AG04449 (cell line): ENCODE measurements at places on chromosomes 4 and X.

DNA sequence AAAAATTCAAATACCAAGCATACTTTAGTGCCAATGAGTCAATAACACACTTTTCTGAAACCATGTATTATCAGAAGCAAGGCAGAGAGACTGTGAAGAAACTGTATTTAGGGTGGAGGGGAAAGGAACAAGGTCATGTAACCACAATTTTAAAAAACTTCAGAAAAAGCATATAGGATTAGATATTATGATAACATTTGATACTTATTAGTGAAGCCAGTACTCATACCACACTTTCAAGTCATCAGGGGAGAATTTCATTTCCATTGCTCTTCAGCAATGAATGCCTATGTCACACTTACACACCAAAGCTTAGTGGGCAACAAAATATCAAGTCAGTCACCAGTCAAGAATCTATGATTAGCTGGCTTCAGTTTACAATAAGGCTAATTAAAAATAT lies 602.2 kb downstream of the IL15 start:
- DNase-seq, result peak; percentile 52

DNA sequence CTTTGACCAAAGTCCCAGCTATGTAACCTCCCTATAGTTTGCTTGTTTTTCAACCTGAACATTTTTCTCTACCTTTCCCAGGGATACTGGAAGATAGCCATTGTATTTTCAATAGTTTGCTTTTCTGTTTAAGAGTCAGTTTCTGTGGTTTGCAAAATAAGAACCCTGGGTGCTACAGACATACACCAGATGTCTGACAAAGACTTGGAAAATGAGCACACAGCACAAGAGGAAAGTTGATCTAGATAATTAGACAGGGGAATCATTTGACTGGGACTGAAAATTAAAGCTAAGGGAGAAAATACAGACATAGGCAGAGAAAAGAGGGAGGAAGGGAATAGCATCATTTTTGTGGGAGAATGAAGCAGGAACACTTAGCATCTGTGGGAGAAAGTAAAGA lies 218.3 kb upstream of the CNKSR2 start:
- DNase-seq, result no peak

DNA sequence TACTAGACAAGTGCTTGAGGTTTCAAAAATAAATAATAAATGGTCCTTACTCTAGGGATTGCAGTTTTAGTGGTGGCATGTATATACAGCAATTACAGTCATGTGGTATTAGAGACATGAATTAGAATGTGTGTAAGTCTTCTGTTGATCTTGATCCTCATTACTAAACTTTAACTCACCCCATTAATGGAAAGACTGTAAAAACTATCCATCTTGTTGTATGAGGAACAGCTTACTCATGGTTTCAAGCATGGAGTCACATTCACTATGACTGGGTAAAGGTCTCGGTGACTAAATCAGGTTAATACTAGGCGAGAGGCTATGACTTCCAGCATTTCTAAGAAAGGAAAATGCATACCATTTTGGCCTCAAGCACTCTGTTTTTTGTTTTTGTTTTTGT lies 107.0 kb upstream of the HPGD start:
- DNase-seq, result no peak

DNA sequence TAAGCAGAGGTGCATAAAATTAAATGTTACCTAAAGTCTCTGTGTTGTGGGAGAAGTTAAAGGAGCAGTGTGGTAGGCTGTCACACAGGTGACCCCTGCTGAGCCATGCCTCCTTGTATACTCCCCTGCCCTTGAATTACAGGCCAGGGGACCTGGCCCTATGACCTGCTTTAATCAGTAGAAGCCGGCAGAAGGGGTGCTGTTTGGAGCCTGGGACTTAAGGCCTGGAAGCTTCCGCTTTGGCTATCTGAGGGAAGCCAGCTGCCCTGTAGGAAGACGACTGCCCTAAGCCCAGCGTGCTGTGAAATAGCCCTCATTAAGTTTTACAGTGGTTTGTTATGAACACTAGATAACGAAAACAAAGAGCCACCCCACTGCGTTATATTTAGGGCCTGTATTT lies 34.1 kb downstream of the SPINK2 start:
- no peak for DNase-seq

- no peak for DNase-seq
Measured at GRCh38 chr4:174521800-174522182, 497 bp downstream of the HPGD start.

DNA sequence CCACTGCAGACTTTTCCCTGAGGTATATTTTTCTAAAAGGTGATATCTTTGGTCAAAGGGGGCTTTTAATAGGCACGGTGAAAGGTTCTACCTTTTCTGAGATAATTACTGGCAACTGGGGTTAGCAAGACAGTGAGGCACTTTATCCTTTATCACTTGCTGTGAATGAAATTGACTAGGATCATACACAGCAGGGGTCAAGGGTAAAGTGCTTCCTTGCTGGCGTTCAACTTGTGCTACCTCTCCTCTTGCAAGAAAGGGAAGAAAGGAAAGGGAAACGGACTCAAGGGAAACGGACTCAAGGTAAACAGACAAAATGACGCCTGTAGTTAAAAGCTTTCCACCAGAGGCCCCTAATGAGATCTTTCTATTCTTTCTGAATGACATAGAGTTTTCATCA lies 78.6 kb upstream of the RAPGEF2 start:
- DNase-seq, result no peak

DNA sequence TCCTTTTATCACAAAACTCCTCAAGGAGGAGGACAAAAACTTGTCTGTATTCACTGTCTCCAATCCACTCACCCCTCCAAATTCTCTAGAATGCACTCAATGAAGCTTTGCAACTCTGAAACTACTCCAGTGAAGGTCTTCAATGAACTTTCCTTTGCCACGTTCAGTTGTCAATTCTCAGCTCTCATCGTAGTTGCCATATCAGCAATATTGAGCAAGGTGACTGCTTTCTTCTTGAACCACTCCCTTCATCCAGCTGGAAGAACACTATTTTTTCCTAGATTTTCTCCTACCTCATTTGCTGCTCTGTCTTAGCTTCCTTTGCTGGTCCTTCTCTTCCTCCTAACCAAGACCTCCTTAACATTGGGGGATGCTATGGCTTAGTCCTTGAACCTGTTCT lies 191.8 kb downstream of the KDR start:
- DNase-seq, result no peak

DNA sequence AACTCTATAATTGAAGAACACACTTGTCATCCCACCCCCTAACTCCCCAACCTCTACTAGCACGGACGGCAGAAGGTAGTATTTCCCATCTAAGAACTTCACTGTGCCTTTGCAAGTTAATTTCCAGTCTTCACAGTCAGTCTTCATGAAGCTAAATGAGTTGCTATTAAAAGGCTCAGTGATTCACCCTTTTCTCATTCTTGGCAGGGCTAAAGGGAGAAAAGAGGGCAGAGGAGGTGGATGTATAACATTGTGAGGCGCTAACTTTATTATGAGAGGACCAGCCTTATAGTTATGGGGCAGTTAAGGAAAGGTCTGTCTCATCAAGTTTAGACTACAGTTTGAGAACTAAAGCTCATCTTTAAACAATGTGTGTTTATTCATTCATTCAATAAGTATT lies 161.0 kb upstream of the S100G start:
- no peak for DNase-seq

GRCh38 chr4:93791570-93792195 lies 36.9 kb upstream of the ATOH1 start:
- DNase-seq, result peak; percentile 5

DNA sequence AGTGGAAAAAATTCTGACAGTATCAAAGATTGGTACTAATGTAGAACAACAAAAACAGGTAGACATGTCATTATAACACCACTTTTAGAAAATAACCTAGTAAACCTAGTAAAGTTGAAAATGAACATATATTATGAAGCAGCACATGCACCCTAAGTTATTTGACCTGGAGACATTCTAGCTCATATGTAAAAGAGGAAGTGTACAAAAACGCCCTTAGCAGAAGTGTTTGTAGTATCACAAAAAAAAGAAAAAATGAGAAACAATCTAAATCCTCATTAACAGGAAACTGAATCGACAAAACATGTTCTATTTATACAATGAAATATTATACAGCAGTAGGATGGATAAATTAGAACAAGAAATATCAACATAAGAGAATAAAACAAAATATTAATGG lies 318.9 kb upstream of the PPP1R2C start:
- DNase-seq, result no peak

GRCh38 chr4:78864405-78865024 lies 74.7 kb downstream of the PAQR3 start:
- DNase-seq, result peak; percentile 38

GRCh38 chr4:25790024-25790423 lies 72.8 kb downstream of the SEL1L3 start:
- no peak for DNase-seq

- no peak for DNase-seq
Measured at GRCh38 chr4:73885574-73886267, 16.5 kb downstream of the CXCL1 start.

GRCh38 chr4:120025516-120025915 lies 41.1 kb downstream of the MAD2L1 start:
- DNase-seq, result no peak

GRCh38 chrX:83469551-83469950 lies 38.5 kb upstream of the POU3F4 start:
- no peak for DNase-seq

- no peak for DNase-seq
Measured at GRCh38 chr4:120331486-120332370, 265.1 kb upstream of the MAD2L1 start.

GRCh38 chr4:168516841-168517240 lies 20.0 kb downstream of the PALLD start:
- no peak for DNase-seq

DNA sequence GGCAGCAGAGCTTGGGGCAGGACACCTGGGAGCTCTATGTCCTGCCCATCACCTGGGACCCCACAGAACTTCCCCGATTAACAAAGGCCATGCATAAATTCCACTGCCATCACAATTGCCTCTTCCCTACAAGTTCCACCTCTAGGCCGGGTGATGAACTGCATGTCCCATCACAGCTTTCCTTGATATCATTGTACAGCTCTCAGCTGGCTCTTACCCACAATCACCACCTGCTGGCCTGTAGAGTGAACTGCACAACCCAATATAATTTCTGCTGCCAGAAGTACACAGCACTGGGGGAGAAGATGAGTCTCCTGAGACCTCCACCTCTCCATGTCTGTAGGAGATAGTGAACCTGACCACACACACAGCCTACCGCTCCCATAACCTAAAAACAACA lies 285.0 kb upstream of the AADAT start:
- DNase-seq, result no peak

GRCh38 chr4:25160714-25161592 lies 704 bp upstream of the SEPSECS start:
- DNase-seq, result no peak

- no peak for DNase-seq
Measured at GRCh38 chrX:22652596-22652995, 347.2 kb upstream of the DDX53 start.

- no peak for DNase-seq
Measured at GRCh38 chr4:20598626-20599025, 101.6 kb upstream of the PACRGL start.

DNA sequence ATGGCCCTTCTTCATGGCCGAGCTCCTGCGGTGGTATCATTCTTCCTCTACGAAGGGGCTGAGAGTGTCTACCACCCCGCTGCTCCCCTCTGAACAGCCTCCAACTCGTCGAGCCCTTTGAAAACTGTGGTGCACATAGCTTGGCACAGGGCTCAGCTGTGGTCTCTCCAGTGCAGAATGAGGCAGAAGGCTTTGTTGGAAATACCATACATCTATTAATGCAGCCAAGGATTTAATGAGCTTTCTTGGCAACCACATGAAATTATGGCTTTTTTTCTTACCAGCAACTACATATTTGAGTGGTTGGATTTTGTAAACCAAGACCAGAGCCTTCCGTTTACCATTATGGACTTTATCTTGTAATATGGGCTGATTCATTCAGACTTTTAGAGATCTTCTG lies 61.7 kb upstream of the CBR4 start:
- DNase-seq, result no peak

DNA sequence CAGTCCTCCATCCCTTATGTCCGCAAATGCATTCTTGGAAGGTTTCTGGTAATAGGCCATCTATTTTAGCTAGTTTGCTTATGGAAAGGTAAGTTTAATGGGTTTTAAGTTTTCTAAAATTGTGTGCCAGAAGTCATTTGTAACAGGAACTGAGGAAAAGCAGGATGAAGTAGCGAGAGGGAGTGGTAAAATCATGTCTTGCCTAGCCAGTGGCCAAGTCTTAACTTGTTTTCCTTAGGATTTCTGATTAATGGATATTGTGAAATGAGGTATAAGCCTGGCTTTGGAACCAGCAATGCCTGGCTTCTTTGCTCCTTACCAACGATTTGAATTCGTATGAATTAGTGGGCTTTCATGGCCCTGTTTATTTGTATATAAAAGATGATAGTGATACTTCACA lies 7.3 kb downstream of the SEC24B start:
- no peak for DNase-seq

DNA sequence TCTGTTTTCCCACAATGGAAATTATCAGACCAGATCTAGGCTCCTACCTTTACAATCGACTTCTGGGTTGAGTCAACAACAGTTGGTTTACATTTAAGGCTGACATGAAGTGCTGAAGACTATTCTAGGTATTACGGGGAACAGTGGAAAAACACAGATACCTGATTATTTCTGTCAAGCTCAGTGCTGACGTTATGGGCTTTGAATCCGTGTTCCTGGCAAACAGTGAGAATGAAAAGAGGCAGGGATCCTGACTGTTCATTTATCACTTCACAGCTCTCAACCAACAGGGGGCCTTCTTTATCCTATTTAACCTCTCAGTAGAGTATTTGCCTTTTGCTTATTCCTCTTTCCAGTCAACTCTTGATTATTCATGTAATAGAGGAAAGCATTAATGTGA lies 43.1 kb downstream of the TMEM164 start:
- no peak for DNase-seq

GRCh38 chr4:184397516-184398163 lies 76.7 kb downstream of the IRF2 start:
- no peak for DNase-seq

- DNase-seq, result no peak
Measured at GRCh38 chr4:40963897-40964478, 214.2 kb downstream of the NSUN7 start.

DNA sequence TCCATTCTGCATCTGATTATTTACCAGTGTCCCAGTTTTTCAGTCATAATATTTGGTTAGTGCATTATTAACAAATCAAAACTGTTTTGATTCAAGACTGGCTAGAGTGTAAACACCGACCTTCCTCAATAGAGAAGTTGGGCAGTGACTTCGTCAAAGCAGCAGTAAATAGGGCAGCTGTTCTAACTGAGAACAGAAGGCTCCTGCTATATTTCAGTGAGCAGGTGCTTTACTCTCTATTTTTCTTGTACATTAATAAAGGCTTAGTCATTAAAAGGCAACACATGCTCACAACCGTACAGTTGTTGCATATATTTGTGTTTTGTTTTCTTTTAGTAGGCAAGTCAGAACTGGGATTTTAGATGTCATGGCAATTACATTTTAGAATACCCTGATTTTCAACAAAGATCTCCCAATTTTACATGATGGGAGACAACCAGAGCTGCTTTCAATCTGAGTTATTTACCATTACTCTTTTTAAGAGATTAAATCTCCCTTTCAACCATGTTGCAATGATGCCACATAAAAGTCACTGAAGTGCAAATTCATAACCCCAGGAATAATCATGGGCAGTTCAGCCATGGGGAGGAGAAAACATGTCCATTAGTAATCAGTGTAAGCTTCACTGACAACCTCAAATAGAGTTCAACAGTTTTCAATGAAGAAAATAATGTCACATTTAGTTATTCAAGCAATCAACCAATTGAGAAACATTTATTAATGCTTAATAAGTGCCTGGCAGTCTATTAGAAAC lies 233.3 kb downstream of the NDST4 start:
- DNase-seq, result no peak
